ENCODE measurements at places on chromosomes 13 and 19. TPM values are rescaled to one million over a fixed set of nuclear protein-coding genes. Genes with fewer than 3 reads are reported as not detected.
A peak's percentile ranks its signal among the peaks of the same experiment; 100 is the strongest.

- DNase-seq: no peak
Measured at GRCh38 chr19:50969413-50969760, at the start of gene KLK6. Gene KLK6, minus strand, starts transcription at chr19:50969591. Its CDS starts 1,487 bp downstream, at chr19:50968104.

- DNase-seq: no peak
Measured at GRCh38 chr13:107721125-107721869, 494.0 kb downstream of the LIG4 start.

DNA sequence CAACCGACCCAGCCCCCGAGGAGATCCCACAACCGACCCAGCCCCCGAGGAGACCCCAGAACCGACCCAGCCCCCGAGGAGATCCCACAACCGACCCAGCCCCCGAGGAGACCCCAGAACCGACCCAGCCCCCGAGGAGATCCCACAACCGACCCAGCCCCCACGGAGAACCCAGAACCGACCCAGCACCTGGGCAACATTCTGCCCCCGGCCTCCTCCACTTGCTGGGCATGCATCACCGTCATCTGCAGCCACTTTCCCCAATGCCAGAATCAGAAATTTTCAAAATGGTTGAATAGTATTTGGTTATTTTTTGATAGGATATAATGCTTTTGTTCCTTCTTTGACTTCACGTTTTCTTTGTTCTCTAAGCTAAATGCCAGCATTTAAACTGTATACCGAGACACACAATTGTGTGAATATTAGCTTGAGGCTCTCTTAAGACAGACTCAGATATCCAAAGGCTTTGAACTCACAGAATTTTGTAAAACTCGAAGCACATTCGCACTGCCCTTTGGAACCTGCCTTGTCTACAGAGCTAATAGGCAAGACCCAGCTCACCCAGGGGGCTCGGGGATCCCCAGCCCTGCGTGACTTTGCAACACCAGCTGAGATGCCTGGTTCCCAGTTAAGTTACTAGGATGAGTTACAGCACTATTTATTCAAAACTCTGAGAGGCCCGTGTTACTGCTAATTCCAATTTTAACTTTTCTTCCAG lies 15.5 kb upstream of the RASA3 start:
- no peak for DNase-seq

- peak; percentile 46 for DNase-seq
Measured at GRCh38 chr13:113952151-113952982, 21.5 kb downstream of the C13orf46 start.

Gene NOVA2
- 3.3 TPM for polyA plus RNA-seq

GRCh38 chr19:28586474-28586873 lies 626.5 kb downstream of the UQCRFS1 start:
- DNase-seq: no peak

GRCh38 chr19:42627916-42628315 lies 33.2 kb upstream of the CEACAM8 start:
- no peak for DNase-seq

Gene NLRP5
- polyA plus RNA-seq: not detected

Gene ZNF878
- polyA plus RNA-seq: 0.23 TPM

Gene ZNF573
- 11.0 TPM for polyA plus RNA-seq

DNA sequence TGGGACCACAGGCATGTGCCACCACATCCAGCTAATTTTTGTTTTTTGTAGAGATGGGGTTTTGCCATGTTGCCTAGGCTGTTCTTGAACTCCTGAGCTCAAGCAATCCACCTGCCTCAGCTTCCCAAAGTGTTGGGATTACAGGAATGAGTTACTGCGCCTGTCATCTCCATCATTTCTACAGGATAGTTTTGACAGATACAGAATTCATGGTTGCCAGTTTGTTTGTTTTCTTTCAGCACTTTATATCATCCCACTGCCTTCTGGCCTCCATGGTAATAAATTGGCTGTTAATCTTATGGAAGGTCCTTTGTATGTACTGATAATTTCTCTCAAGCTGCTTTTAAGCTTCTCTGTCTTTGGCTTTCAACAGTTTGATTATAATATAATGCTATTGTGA lies 165.2 kb downstream of the RNF17 start:
- no peak for DNase-seq

DNA sequence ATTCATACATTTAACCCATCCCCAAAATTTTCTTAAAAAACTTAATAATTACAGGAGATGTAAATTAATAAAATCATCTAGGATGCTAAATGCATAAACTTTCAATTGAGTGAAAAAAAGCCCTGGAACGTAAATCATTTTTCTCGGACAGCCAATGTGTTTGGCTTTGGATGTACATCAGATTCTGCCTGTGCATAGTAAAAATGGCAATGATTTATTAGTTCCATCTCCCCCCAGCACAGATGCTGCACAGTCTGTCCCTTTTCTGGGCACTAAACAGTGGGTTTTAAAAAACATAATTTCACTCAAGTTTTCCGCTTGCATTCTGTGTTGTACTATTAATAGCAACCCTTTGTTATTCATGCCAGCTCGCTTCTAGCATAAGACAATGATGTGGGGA lies 147.7 kb downstream of the TM9SF2 start:
- no peak for DNase-seq

DNA sequence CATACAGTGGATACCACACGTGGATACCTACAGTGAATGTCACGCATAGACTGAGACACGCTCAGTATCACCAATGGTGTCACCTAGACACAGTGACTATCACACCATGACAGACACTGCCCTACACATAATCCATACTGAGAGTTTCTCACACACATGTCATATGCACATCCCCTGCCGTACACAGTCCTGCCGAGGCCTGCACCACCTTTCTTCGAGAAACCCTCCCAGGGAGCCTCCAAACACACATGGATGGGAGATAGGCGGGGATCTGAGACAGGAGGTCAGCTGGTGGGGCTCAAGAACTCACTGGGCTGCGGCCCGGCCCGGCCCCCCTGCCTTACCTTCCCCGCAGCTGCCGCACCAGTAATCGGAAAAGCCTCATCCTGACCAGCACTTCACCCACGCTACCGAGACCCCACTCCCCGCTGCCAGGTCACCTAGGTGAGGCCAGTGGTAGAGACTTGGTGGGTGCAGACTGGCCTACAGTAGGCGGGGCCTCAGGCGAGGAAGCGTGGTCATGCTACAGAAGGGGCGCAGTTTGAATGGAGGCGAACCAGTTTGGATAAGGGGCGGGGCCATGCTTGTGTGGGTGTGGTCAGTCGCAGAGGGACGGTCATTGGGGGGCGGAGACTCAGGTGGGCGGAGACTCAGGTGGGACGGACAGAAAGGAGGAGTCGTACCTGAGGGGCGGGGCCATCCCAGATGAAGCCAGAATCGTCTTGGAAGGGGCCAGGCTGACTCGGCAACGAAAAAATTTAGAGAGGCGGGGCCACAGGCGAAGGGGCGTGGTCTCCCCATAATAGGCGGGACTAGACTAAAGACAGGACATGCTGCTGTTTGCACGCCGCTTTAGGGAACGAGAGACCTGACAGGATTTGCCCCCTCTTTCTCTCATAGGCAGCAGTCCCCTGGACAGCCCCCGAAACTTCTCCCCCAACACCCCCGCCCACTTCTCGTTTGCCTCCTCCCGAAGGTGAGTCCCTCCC lies 2.1 kb downstream of the MAST1 start:
- peak; percentile 52 for DNase-seq

- DNase-seq: no peak
Measured at GRCh38 chr19:33227242-33227650, 1.6 kb upstream of the SLC7A10 start.

Gene SYT3
- 0.25 TPM for polyA plus RNA-seq

DNA sequence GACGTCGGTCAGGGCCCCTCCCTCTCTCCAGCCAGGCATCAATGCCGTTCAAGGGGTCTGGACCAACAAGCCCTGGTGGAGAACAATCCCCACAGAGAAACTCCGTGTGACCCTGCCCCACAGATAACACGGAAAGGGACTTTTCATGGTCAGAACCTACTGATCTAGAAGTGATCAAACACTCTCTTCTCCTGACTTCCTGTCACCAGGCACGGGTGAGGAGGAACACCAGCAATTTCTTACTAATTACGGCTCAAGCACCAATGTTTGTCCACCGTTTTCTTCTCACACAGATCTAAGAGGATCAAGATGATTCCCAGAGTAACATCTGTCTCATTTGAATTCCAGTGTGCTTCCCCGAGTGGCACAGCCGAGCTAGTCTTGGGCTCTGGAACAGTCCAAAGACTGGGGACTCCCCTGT lies 11.8 kb downstream of the RASA3 start:
- DNase-seq: no peak

GRCh38 chr13:114118086-114118485 lies 14.3 kb downstream of the RASA3 start:
- DNase-seq: no peak

Gene CKM
- 5,160 TPM for polyA plus RNA-seq

Gene ZNF534
- polyA plus RNA-seq: 0.34 TPM

Gene PTGER1
- not detected for polyA plus RNA-seq

DNA sequence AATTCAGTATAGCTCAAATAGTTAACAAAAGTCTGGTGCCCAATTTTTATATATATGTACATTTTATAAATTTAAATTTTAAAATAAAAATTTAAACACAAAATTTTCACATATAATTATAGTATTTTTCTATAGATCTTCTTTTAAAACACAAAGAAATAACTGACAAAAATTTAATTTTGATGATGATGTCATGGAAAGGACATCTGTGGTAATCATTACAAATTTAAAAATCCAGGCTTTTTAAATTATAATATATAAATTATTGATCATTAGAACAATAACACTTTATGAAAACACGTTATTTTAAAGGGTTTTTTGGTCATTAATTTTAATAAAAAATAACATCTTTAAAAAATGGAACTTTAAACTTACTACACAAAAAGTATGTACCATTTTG lies 381.1 kb downstream of the DACH1 start:
- no peak for DNase-seq

Gene CA11
- polyA plus RNA-seq: 16.6 TPM

GRCh38 chr19:35167251-35168119 lies 12.9 kb downstream of the FXYD5 start:
- DNase-seq: no peak

Gene CC2D1A
- 22.9 TPM for polyA plus RNA-seq

- DNase-seq: no peak
Measured at GRCh38 chr13:50797091-50797490, 46.4 kb downstream of the DLEU7 start.

DNA sequence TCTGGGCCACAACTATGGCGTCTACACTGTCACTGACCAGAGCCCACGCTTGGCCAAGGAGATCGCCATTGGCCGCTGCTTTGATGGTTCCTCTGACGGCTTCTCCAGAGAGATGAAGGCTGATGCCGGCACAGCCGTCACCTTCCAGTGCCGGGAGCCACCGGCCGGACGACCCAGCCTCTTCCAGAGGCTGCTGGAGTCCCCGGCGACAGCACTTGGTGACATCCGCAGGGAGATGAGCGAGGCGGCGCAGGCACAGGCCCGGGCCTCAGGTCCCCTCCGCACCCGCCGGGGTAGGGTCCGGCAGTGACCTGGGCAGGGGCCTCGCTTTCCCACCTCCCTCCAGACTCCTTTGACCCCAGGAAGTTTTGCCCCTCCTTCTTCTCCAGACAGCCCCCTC lies 7.6 kb downstream of the CILP2 start:
- DNase-seq: no peak

Gene SIGLECL1
- polyA plus RNA-seq: not detected

Gene CEACAM20
- polyA plus RNA-seq: not detected

GRCh38 chr19:48835734-48836088 lies 580 bp downstream of the HSD17B14 start:
- DNase-seq: peak; percentile 98

DNA sequence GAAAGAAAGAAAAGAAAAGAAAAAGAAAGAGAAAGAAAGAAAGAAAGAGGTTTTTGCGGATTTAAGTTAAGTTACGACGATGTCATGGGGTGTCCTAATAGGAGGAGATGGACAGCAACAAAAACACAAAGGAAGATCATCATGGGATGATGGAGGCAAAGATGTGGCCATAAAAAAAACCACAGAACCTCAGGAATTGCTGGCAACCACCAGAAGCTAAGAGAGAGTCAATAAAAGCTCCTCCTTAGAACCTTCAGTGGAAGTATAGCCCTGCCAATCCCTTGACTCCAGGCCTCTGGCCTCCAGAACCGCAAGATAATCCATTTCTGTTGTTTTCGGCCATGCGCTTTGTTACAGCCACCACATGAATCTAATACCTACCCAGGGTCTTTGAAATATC lies 11.5 kb downstream of the PLEKHA4 start:
- no peak for DNase-seq

- DNase-seq: no peak
Measured at GRCh38 chr13:63042686-63043085, 1627.0 kb upstream of the PCDH20 start.

Gene IGFL4
- polyA plus RNA-seq: not detected

- no peak for DNase-seq
Measured at GRCh38 chr13:99056381-99057014, 78.6 kb upstream of the DOCK9 start.

GRCh38 chr13:53885997-53886396 lies 857.4 kb downstream of the OLFM4 start:
- DNase-seq: no peak

Gene ZNF14
- polyA plus RNA-seq: 3.5 TPM

Gene CEACAM16
- not detected for polyA plus RNA-seq

DNA sequence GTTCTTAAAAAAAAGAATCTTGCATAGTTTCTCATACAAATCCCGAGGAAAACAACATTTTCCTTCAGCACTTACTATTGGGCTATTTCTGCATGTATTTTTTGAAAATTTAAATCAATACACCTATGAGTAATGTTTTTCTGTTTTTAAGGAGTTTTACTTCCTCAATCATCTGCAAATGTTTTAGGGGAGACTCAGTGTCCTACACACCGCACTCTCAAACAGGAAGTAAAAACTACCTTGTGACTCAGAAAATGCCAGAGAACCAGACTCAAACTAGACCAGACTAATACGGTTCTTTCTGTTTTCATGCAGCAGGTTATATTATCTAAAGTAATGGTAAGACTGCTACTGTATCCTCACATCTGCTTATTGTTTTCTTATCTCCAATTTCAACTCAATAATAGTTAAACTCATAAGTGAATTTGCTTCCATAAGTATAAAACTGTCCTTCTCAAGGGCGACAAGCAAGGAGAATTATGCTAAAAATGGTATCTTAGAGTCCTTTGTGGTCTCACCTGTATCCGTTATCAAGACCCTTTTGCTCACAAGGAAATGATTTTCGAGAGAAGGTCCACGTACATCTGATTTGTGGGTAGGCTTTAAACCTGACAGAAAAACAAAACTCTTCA lies 52.5 kb downstream of the FLT3 start:
- no peak for DNase-seq

Gene EDNRB
- 28.2 TPM for polyA plus RNA-seq

- no peak for DNase-seq
Measured at GRCh38 chr13:43493496-43494000, 293.2 kb downstream of the ENOX1 start.

- no peak for DNase-seq
Measured at GRCh38 chr19:17755443-17755890, 4.2 kb downstream of the FCHO1 start.

GRCh38 chr13:112506046-112506445 lies 81.9 kb downstream of the TUBGCP3 start:
- no peak for DNase-seq

GRCh38 chr19:47609906-47610894 lies 1.3 kb downstream of the BICRA start:
- DNase-seq: peak; percentile 44
